ENCODE measurements at places on chromosomes 7 and 10.

- DNase-seq, result no peak
These were observed 246.9 kb upstream of the GLI3 start for GRCh38 chr7:42483886-42484285.

GRCh38 chr7:140334341-140335057 lies 63.8 kb downstream of the SLC37A3 start:
- no peak for DNase-seq

DNA sequence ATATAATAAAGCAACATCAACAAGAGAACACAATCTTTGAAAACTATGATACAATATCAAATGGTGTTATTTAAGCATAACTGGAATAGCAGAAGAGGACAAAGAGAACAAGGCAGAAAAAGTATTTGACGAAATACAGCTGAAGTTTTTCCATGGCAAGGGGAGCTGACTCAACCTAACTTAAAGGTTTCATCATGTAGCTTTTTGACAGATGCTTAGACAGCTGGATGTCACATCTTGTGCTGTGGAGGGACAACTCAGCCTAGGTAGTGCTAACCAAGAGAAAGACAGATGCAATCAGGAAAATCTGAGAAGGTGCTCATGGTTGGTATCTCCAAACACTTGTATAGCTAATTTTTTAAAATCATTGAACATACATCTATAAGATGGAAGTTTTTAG lies 208.2 kb downstream of the TFEC start:
- DNase-seq, result no peak

GRCh38 chr7:378551-379455 lies 88.8 kb downstream of the FOXL3 start:
- no peak for DNase-seq

- DNase-seq, result no peak
These were observed 26.1 kb downstream of the PHTF2 start for GRCh38 chr7:77824636-77825035.

DNA sequence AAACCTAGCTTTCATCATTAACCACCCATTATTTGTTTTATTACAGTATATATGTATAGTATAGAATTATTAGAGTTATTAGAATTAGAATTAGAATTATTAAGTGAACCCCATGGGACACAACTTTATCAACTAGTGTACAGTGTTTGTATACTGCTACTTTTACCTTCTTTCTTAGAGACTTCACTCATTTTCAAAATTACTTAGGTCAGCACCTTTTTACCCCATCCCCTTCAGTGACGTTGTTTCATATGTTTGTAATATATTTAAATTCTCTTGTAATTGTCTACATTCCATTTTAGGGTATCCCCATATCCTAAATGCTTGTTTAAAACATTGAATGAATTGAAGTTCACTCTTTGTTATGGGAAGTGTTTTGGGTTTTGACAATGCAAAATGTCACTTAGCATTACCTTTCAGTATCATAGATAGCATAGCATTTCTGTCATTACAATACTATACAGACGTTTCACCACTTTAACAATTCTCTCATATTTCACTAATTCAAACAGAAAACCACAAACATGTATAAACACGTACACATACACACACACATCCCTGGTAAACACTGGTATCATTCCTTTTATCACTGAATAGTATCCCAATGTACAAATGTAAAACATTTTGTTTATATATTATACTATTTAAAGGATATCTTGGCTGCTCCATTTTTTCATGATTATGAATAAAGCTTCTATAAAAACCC lies 229.9 kb upstream of the MAGI2 start:
- DNase-seq, result no peak

DNA sequence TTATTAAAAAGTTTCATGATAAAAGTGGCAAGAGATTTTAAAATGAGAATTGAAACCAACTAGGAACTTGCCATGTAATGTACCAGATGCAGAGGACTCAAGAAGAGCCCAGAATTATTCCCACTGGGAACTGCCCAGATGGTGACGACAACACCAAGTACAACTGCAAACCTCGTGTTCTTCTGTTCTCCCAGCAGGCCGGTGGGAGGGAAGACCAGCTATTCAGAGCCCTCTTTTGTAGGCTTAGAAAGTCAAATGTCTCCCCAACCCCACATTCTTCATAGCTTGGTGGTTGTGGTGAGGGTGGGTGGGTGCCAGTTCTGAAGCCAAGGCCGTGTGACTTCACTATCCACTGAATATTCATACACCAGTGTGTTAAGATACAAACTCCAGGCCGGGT lies 54.3 kb upstream of the ITGB1 start:
- no peak for DNase-seq

DNA sequence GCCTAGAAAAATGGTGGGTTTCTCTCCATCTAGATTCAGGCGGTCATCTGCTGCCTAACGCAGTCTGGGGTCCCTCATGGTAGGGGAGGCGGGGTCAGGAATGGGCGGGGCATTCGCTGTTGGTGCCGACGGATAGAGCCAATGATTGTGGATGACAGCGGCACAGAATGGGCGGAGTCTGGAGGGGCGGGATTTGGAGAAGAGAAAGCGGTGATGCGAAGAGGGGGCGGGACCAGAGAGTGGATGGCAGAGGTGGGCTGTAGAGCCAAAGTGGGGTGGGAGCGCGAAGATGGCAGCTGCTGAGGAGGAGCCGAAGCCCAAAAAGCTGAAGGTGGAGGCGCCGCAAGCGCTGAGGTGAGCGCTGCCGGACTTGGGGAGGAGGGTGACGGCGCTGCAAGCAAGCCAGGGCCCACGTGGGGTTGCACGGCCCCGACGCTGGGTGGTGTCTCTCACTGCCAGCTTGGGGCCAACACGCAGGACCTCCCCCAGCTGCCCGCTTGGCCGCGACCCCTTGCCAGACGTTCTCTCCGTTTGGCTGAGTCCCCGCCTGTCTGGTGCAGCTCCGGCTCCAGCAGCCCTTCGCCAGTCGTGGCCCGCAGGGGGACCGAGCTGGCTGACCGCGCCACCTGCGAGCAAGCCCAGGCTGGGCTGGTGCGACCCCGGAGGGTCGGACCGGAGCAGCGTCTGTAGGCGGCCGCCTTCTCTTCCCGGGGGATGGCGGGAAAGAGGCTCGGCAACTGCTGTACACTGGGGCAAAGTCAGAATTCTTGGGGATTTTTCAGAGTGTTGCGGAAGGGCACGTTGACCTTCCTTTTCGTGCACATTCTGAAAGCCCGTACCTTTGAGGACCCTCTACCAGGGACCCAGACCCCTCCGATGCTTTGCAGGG lies at the start of gene ADK:
Gene ADK (plus strand): TSS at position 232 of the 889 bp plus-strand sequence. CDS start 58 bp downstream, at position 290.
- peak; percentile 100 for DNase-seq

DNA sequence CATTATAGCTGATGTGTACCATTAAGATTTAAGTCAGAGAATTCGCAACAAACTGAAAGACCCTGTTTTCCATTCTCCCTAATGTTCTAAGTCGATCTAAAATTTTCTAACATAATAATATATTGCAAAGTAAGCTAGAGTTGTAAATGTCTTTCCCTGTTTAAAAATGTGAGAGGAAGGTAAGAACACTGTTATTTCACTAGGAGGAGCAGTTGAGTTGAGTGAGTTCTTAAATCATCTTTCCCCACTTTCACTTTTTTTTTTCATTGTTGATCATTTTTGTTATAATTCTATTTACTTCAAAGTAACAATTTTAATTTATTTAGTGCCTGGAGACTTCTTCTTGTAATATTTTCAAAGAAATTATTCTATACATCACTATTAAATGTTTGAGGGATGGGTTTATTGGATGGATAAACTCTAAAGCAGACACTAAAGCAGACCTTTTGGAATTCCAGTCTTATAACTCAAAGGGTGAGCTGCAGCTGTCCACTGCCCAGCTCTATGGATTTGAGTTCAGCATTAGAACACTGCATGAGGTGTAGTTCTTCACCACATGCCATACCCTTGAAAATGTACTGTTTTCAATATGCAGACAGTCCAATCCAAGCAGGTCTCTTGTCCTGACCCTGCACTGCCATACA lies 181.3 kb upstream of the FZD1 start:
- no peak for DNase-seq

DNA sequence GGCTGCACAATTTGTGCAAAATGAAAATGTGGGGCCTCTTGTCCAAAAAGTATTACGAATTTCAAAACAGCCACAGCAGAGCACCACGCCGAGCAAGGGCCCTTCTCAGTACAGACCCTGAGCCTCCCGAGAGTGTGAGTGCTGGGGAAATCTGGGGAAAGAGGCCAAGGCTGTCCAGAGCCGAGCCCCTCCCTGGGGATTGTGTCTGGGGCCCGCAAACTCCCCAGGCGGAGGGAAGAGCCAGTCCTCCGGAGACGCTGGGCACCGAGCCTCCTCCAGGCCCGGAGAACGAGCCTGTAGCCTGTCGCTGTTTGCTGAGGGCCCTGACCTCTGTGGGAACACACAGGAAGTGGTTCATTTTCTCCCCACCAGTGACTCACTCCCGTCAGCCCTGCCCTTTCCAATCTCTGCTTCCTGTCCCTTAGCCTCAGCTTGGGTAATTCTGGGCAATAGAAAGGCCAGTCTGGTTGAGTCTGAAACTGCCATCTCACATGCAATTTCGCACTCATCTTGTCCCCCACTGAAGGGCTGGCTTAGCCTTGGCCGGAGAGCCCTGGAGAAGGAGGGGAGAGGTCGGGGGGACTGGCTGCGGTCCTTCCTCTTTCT lies 19.5 kb upstream of the GNA12 start:
- peak; percentile 54 for DNase-seq

- no peak for DNase-seq
These were observed 77.5 kb upstream of the INSIG1 start for GRCh38 chr7:155219947-155220769.

GRCh38 chr10:71343392-71343773 lies 24.3 kb downstream of the SLC29A3 start:
- no peak for DNase-seq

DNA sequence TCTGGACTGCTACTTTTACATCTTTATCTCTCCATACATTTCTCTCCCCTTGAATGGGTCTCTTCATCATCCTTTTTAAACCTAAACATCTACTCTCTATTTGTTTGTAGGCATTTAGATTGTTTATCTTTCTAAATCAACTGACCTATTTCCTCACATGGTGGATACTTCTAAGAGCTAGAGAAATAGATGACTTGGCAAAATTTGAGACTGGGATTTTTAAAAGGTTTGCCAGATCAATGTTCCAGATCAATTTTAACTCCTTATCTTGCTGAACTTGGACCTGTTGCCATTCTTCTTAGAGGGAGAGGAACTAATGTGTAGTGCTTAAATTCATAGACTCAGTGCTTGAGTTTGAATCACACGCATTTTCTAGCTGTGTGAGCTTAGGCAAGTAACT lies 144.2 kb upstream of the STEAP4 start:
- no peak for DNase-seq

- no peak for DNase-seq
These were observed 30.1 kb downstream of the SMNDC1 start for GRCh38 chr10:110274647-110275046.

Measured in stimulated activated CD4-positive, alpha-beta T cell treated with anti-CD3 and anti-CD28 coated beads, Interleukin-2, amount 100 ng/mL, for 4 hours (primary cell).